ENCODE measurements at places on chromosomes 11 and 22. TPM values are rescaled to one million over a fixed set of nuclear protein-coding genes. Genes with fewer than 3 reads are reported as not detected.

SH3BP1 gene
- total RNA-seq = 18.6 TPM

TRIM6 gene
- 4.5 TPM for total RNA-seq

APOL5 gene
- not detected for total RNA-seq

CCDC116 gene
- total RNA-seq = not detected

CSNK2A3 gene
- 3.4 TPM for total RNA-seq
